ENCODE measurements at places on chromosomes 5 and 9.

- DNase-seq: no peak
Observed at GRCh38 chr5:81516091-81516490, 122.2 kb upstream of the ACOT12 start.

DNA sequence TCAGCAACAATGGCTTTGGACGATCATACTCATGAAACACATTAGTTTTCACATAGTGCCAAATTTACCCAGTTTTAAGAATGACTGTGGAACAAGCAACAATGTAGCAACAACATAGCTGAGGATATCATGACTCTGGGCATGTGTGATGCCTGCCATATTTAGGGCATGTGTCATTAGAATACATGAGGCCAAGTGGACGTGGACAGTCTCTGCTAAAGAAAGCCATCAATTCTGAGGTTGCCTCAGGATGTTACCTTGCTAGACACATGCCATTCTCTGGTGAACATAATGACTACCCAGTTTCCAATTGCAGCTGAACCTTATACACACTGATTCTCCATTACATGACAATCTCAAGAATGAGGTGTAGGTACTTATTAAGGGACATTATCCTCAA, 103.3 kb upstream of the ADAMTS19 start:
- DNase-seq: no peak

GRCh38 chr9:115114084-115114483, 3.9 kb downstream of the TNC start:
- DNase-seq: no peak

DNA sequence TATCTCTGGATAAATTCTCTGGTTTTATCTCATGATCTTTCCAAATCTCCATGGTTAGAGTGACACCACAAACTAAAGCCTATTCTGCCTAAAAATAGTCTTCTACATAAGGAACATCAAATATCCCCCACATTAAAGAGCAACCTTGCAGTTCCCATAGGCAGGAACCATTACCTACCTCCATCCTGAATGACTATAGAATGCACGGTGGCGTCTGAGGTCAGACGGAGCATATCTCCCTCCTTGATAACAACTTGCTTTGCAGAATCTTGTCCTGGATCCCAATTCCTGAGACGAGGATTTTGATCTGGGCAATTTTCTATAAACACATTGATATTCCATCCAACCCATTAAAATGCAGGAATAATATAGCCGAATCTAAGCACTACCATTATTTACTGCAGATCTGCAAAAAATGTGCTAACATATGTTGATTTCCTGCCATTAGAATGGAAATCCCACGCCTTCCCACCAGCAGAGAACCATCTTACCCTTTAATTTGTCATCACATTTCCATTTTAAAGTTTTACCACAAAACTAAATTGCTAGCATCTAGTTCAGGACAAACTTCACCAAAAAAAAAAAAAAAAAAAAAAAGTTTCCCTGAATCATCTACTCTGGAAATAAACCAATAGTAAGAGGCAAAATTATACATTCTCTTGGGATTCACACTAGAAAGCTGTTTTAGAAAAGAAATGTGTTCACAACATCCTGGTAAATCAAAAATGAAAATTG, 22.1 kb downstream of the CEMIP2 start:
- DNase-seq: no peak

DNA sequence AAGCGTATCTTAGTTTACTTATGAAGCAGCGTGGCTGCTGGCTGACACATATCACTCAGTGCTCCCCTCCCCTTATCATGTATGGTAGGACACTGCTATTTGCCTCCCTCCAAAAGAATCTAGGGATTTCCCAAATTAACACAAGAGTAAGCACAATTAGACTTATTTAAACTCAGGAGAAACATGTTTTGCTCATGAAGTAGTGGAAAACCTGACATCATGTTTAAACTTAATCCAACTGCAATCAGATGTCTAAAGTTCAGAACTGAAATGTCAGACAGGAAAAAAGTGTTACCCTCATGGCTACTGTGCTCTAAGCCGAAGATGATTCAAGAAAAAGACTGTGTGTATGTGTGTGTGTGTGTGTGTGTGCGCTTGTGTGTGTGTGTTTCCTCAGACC, 324.1 kb upstream of the TNC start:
- DNase-seq: no peak

GRCh38 chr5:171484460-171484899, 65.0 kb downstream of the FGF18 start:
- DNase-seq: no peak

DNA sequence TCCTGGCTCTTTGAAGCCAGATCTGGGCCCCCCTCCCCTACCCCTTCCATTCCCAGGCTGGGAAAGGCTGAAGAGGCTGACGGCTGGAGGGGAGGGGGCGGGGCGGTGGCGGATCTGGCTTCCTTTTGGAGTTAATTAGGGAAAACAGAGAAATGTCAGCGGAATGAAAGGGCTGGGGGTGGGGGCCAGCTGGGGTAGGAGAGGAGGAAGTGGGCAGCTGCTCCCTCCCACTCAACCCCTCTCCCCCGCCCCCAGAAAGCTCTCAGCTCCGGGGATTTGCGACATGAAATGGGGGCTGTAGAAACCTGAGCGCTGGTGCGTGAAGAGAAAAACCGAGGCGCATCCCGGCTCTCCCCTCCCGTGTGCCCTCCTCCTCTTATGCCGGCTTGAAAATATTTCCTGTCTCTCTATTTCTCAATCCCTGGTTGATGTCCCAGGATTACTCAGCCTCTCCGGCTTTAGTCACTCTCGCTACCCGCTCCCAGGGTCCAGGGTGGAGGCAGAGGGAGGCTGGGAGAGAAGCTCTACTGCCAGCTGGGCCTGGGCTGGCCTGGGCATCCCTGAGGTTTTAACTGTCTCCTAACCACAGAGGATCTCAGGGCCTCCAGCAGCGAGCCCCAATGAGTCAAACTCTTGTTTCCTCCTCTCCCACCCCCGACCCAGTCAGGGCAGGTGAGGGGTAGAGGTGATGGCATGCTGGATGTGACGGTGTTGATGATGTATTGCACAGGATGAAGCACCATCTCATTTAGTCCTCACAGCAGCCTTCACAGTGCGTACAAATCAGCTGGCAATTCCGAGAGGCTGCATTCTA, 20.1 kb downstream of the PCDHGC5 start:
- DNase-seq: peak; percentile 44

DNA sequence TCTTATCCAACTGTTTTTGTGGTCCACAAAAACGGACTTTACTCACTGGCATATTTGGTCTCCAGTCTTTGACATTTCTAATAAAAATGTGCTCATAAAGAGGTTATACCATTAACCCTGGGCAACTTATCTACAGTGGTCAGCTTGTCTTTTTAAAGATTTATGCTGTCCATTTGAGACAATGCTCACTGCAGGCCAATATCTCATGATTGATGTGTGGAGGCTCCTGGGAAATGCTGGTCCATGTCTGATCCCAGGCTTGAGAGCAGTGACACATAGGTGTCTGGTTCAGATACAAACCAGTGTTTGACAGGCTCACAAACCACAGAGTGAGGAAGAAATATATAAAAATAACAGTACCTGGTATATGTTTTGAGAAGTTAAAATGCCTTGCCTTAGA, 180.7 kb downstream of the TARS1 start:
- DNase-seq: no peak

GRCh38 chr5:77669677-77670076, 31.2 kb upstream of the OTP start:
- DNase-seq: no peak

DNA sequence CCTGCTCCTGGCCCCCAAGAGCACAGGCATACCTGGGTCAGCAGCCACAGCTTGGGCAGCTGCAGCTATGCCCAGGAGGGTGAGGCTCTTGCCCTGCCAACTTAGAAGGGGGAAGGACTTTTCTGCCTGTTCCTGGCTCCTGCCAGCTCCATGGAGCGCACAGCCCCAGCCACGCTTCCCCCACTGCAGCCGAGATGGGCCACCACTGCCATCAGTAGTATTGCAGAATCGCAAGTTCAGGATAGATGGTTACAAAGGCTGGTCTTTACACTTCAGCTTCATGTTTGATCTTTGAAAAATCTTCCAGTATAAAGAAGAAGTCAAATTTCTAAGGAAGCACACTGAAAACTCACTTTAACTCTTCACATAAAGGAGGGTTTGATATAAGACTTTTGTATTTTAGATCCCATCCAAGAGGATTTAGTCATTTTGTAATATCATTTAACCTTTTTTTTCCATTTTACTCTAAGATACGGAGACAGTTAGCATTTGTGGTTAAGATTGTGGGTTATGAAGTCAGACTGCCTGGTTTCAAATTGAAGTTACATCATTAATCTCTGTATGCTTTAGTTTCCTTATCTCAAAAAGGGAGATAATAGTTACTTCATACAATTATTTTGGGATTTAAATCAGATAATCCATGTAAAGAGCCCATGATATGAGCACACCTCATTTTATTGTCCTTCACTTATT, 81.8 kb downstream of the NLN start:
- DNase-seq: peak; percentile 71

DNA sequence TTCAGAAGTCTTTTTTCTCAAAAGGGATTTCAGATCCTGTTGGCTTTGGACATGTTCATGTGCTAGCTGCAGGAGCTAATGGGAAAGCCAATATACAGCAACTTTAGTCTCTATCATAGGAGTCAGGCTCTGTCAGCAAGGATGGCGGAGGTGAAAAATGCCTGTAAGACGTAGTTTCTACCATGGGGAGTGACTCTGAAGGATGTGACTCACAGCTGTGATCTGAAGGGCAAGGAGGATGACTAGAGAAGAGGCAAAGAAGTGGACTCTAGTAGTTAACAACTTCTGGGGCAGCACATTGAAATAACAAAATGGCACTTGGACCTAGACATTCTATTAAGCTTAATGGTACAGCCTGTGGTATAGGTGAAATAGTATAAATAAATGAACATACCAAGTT, 3.1 kb upstream of the NDUFS4 start:
- no peak for DNase-seq

DNA sequence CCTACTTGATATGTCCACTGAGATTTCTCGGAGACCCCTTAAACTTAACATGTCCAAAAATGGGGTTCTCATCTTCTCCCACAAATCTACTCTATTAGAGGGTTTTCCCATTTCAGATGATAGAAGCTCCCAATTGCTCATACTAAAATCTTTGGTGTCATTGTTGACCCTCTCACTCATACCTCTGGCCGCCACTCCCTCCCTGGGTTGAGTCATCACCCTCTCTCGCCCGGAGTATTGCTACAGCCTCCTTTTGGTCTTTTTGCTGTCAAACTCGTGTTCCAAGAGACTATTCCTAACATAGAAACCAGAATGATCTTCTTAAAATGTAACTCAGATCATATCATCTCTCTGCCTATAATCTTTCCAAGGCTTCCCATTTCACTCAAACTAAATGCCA, 91.0 kb upstream of the GNAQ start:
- no peak for DNase-seq

DNA sequence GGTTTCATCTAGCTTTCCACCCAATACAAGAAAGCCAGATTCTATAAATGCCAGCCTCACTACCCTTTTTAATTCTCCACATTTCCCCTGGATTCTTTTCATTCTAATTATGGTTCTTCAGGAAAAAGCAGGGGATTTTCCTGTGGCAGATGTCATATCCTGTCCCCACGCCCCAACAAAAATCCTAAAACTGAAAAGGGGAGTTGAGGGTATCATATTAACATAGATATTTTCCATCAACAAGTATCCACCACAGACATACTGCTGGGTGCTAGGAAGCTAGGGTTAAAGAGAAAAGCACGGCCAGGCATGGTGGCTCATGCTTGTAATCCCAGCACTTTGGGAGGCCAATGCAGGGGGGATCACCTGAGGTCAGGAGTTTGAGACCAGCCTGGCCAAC, 38.0 kb downstream of the CDK5RAP2 start:
- no peak for DNase-seq

GRCh38 chr9:136121801-136122200, 3.1 kb upstream of the TMEM250 start:
- no peak for DNase-seq

GRCh38 chr9:127519301-127520166, 68.2 kb downstream of the LRSAM1 start:
- no peak for DNase-seq

DNA sequence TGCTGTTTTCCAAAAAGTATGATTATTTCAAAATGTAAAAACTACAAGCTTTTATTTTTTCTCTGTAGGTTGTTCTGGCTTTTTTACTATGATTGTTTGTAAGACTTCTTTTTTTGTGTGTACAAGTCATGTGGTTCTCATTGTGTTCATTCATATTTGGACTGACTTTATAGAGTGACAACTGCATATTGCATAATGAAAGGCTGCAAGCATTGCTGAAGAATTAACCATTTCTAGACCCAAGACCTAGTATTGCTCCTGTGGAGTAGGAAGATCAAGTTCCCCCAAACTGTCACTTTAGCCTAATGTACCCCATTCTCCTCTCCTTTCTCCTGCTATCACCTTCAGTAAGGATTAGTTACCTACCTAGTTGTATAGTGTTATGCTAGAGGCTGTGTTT, 10.0 kb downstream of the MAP1B start:
- DNase-seq: no peak

GRCh38 chr5:79853676-79854418, 137.2 kb downstream of the MTX3 start:
- no peak for DNase-seq

DNA sequence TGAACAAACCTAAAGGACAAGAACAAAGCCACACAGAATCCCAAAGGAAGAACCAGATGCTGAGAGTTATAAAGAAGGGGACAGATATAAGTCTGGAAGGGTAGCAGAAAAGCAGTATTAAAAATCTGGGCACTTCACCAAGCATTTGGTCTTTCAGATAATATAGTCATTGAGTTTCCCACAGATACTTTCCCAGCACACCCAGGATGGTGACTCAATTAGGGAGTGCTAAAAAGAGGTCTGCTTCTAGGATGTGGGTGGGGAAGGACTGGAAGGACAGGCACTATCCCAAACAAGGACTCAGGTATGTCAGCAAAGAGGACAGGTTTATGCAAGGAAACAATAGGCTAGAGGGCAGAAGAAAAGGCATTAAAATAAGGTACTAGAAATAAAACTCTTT, 59.3 kb downstream of the DIAPH1 start:
- no peak for DNase-seq

DNA sequence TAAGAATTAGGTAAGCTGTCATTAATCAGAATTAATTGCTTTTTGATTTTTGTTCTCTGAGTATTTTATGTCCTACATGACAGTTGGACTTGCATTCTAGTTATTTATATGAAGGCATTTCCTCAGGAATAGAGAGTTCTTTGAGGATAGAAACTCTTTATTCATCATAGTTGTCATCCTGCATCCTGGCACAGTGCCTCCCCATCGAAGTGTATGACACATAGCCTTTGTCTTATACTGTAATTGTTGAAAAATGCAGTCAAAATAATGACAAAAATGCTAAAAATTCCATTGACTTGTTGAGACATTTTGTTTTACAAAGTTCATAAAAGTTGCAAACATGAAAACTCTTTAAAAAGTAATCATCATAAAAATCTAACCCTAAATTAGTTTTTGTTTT, 36.5 kb downstream of the CFAP95 start:
- no peak for DNase-seq

DNA sequence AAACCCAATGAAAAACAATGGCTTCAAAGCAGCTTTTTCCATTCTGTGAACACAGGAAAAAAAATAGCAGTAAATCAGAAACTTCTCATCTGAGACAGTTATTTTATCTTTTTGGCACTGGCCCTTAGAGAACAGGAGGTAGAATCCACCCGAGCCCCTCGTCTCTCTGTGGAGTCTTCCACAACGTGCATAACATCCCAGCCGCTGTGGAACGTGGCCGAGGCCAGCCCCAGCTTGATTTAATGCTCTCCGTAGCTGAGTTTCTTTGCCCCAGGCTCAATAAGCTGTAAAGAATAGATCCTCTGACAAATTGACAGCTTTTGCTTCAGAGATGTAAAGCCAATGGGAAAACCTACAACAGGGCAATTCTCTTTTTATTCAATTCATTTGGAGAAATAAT, 107.9 kb upstream of the DAP start:
- DNase-seq: no peak

Data from SIG-M5 (cell line).